ENCODE measurements at places on chromosomes 6 and 20.

- no peak for DNase-seq
Measured at GRCh38 chr20:40333591-40333990, 355.4 kb downstream of the MAFB start.

- DNase-seq: no peak
Measured at GRCh38 chr6:96299525-96299924, 222.1 kb upstream of the UFL1 start.

DNA sequence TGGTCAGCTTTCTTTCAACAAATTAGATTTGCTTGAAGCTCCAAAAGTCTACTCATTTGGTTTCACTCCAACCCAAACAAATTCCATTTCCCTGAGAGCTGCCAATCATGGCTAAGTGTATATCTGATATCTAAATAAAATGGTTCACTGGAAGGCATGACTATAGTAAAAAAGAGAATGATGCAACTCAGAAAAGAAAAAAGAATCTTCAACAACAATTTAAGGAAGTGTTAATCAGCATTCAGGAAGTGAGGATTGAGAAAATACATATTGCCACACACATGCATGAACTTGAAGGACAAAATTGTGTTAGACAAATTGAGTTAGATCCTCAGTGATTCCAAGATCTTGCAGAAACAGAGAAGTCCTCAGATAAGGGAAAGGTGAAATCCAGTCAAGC is 972.9 kb upstream of the FLRT3 start:
- DNase-seq: no peak

DNA sequence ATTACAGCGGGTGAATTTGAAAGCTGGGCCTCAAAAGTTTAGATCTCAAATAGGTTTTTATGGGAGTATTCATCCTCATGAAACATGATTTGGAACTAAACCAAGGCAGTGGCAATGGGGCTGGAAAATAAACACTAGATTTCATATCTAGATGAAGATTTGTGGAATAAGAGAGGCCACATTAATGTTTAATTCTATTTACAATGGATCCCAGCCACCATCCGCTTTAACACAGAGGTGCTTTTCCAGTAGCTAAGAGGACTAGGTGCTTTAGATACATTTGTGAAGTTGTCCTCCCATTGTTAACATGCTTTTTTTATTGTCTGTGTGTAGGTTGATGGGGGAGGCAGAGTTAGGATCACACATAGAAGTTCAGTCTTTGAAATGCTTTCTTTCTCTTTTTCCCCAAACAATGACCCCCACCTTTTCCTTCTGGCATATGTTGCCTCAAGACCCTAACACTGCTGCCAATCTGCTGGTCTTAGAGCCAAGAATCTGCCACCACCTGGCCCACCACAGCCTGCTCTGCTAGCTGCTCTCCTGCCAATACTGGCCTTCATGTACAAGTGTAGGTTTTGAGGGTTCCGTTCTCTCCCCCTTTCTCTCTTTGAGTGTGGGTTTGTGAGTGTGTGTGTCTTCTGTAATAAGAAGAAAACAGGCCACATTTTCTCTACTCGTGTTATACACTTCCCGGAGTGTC is 27.8 kb upstream of the GFRAL start:
- no peak for DNase-seq

GRCh38 chr6:107064579-107065065 is 36.6 kb downstream of the MTRES1 start:
- no peak for DNase-seq

DNA sequence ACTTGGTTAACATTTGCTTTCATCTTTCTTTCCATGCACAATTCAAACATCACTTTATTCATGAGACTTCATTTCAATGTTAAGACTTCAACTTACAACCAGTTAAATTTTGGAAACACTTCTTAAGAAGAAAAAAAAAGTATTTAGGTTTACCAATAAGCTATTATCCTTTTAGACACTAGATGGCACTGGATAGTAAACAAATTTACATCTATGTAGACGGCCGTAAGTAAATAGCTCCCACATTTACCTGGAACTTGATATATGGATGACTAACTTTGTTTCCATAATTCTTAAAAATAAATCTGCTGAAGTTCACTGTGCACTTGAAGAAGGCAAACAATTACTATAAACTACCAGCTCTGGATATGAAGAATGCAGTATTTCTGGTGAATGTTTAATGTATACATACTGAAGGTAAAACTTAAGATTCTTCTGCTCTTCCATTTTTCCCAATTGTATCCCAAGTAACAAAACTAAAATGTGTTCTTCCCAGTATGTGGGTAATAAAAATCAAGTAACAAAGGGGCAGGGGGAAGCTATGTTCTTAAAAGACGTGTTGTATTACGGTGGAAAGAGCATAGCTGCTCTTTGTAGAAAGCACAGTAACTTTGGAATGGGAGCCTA is 130.6 kb upstream of the C6orf118 start:
- DNase-seq: no peak

GRCh38 chr6:12271594-12271993 is 18.6 kb upstream of the EDN1 start:
- DNase-seq: no peak

DNA sequence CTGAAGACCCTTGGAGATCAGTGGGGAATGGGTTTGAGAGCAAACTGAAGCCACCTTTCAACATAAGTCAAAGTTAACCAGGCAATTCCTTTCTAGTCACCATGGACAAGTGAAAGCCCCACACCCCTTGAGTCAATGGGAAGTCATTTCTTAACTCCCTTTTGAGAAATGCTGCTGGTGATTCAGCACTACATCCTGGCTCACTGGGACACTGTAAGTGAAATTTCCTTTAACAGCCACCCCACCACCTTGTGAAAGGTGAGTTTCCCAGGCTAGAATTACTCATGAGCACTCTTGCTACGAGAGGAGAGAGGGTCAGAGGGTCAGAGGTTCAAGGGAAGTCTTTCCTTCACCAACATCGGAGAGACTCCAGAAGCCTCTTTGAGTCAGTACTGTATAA is 93.3 kb upstream of the MARCKS start:
- DNase-seq: no peak

- no peak for DNase-seq
Measured at GRCh38 chr6:11467364-11467763, 70.2 kb upstream of the TMEM170B start.

DNA sequence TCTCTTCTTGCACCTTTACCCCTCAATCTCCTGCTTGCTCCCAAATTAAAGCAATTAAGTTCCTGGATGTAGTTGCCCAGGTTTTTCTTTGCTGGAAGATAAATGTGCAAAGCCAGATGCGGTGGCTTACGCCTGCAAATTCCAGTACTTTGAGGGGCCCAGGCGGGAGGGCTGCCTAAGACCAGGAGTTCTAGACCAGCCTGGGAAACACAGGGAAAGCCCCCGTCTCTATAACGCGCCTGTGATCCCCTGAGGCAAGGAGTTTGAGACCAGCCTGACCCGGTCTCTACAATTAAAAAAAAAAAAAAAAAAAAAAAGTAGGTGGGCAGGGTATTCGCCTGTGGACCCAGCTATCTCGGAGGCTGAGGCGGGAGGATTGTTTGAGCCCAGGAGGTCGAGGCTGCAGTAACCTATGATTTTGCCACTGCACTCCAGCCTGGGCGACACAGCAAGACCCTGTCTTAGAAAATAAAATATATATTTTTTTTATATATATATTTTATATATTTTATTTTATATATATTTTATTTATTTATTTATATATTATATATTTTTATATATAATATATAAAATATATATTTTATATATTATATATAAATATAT is 461 bp upstream of the DCDC2 start:
- no peak for DNase-seq

DNA sequence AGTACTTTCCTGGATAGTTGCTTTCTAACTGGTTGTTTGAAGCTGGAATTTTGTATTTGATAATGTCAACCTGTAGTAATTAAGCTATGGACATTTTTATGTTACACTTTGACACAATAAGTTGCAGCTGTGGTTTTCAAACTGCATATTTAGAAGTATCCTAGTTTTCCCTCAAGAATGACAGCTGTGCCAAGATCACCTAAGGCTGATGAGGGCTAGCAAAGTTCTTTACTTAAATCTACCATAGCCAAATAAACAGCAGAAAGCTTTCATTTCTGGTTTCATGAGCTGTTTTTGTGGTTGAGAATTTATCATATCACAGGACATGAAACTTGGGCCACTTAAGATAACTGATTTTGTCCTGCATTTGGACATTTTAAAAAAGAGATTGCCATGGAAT is 30.6 kb downstream of the FAM229B start:
- no peak for DNase-seq

DNA sequence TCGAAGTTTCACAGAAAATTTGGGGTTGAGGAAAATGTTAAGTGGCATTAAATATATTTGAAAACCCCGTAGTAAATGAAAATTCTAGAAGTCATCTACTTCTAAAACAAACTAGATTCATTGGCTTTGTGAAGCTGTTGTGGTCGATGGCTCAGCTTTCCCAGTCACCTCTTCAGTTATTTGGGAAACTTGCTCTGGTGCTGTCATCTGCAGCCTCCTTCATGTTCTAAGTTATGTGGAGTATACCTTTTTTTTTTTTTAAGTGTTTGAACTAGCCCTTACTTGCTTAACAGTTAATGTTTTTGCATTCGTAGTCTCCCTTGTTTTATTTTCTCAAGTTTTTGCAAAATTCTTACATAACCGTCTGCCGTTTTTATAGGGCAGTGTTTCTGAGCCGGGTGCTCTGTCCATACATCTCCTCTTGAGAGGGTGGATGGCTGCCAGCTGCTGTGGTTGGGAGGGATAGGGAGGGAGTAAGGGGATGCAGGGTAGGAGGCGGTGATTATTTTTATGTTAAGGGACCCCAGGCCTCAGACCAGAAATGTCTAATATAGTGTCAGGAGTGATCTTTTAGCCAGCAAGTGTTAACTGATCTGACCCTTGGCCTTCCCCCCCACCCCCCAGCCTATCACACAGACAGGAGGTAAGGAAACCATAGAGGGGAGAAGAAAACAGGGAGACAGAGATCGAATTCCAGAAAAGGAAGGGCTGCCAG is 7.1 kb downstream of the RREB1 start:
- no peak for DNase-seq

DNA sequence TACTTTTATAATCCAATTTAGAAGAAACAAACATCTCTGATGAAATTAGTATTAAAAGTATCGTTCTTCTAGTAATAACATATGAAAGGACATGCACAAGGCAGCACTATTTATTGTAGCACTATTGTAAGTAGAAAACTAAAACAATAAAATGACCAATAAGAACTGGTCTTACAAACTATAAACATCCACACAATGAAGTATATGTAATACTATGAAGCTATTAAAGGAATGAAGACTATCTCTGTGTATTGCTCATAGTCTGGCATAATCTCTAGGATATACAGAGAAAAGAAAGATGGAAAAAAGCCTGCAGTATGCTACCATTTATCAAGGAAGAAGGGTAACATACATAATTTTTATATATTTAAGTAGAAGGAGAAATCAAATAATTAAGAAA is 16.7 kb downstream of the LCA5 start:
- no peak for DNase-seq

DNA sequence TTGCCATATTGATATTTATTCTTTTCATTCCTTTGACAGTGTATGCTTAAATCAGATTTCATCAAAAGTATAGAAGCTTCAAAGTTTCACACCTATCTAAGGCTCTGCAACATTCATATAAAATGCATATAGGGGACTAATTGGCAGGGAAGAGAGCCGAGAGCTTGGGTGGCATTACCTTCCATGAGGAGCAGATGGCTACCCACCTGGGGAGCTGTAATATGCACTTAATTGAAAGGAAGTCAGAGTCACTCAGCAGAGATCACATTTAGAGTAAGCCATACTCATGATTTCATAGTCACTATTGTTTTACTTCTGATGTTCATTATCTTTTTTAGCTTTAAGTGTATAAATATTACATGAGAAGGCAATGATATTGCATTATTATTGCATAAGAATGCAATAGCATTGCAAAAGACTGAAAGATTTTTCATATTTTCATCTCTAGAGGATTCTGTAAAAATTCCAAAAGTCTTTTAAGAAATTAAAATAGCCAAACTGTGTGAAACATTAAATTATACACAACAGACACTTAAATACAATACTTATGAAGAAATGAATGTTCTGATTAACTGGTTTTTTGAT is 1305.2 kb downstream of the EPHA7 start:
- no peak for DNase-seq

- no peak for DNase-seq
Measured at GRCh38 chr6:124285146-124285545, 481.5 kb downstream of the NKAIN2 start.

DNA sequence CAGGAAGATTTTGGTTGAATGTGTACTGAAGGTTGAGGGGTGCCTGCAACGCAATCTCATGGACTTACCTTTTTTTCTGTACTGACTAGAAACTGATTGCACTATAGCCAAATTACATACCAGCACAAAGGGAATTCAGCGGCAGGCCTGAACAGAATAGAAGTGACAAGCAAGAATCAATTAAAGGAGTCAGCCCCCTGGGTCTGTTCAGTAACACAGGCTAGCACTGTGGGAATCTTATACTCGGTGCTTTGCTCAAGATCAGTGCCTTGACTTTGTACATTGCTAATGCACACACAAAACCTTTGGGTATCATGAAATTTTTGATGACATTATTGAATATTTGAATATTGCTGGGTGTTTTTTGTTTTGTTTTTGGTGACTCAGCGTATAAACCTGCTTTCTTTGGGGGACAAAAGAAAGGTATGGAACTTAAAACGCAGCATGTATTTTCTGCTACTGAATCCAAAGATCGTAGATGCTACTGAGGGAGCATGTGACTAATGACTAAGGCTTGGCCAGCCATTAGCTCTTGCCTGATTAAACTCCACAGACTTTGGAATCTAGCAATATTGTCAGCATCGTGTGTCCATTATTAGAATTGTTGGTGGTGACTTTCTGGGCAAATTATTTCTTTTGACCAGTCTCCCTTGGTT is 236.6 kb downstream of the ARID1B start:
- no peak for DNase-seq

GRCh38 chr20:5845681-5846615 is 95.7 kb downstream of the SHLD1 start:
- DNase-seq: no peak

DNA sequence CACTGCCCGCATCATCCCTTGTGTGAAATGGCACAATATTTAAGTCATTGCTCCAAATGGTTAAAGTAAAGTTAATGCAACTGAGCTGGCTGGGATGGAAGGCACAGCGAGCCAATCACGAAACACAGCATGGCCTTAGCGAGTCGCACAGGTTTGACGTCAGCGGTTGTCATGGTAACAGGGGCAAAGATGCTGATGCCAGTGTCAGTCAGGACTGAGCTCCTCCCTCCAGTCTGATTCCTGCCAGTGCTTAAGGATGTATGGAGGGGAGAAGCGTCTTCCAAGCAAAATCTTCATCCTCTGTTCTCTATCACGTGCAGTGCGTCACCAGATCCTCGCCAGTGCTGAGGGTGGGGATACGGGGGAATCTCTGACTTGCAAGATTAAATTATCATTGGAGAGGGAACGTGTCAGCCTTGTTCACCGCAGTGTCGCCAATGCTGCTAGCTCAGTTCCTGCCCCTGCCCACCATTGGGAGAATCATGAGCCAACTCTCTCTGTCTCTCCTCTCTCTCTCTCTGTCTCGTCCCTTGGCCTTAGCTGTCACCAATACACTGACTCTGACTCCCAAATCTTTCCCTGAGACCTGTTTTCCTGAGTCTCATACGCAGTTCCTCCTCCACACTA is 24.5 kb downstream of the TSPYL4 start:
- DNase-seq: no peak
